Gastrocnemius medialis (tissue), 4 donors: ENCODE measurements at places on chromosomes 7 and 10. TPM values are rescaled to one million over a fixed set of nuclear protein-coding genes. Genes with fewer than 3 reads are reported as not detected.

DNA sequence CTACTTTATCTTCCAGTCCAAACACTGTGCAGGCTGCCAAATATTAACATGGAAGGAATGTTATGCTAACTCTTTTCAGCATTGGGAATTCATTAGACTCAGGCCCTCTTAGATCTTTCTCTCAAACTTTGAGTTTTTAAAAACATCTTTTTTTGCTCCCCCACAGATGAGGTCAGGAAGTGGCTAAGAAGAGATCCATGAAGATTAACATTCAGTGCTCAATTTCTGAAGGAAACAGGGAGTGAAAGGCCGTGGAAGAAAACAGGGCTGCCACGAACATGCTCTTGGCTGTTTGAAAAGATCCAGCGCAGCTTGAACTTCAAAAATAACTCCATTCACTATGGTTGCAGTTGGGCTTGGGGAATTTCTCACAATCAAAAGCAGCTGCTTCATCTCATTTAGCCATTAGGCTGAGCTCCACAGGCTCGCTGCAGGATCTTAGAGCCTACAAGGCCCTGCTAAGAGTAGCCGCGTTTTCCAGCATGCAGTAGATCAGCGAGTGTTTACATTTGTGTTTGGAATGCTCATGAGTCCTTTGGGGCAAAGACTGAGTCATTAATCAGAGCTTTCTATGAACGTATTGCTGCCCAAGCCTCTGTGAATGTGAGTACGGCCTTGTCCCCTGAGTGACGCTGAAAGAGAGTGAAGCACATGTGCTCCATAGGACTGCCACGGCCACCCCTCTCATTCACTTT, 41.2 kb upstream of the TNS3 start:
- no peak for DNase-seq

DNA sequence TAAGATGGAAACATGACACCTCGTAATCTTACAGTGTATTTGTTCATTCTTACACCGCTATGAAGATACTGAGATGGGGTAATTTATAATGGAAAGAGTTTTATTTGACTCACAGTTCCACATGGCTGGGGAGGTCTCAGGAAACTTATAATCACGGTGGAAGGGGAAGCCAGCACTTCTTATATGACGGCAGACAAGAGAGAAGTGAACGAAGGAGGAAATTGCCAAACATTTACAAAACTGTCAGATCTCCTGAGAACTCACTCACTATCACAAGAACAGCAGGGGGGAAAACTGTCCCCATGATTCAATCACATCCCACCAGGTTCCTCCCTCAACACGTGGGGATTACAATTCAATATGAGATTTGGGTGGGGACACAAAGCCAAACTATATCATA, 282.3 kb downstream of the HGF start:
- no peak for DNase-seq

- no peak for DNase-seq
These were observed 30.9 kb upstream of the CREB5 start for GRCh38 chr7:28381466-28381865.

- peak; percentile 35 for DNase-seq
These were observed 1.5 kb downstream of the FAM13C start for GRCh38 chr10:59360605-59361405.

- DNase-seq, result no peak
These were observed 167.6 kb downstream of the ZNF365 start for GRCh38 chr10:62541811-62542210.

GRCh38 chr7:101433688-101434087, 71.0 kb downstream of the COL26A1 start:
- DNase-seq, result no peak

Gene CDNF
- 8.6 TPM for total RNA-seq

- DNase-seq, result no peak
These were observed 82.7 kb downstream of the ARHGAP22 start for GRCh38 chr10:48522011-48522765.

Gene OR2A14
- not detected for total RNA-seq

Gene TRIL
- 0.25 TPM for total RNA-seq

GRCh38 chr10:5555881-5556280, 31.1 kb downstream of the CALML3 start:
- no peak for DNase-seq

DNA sequence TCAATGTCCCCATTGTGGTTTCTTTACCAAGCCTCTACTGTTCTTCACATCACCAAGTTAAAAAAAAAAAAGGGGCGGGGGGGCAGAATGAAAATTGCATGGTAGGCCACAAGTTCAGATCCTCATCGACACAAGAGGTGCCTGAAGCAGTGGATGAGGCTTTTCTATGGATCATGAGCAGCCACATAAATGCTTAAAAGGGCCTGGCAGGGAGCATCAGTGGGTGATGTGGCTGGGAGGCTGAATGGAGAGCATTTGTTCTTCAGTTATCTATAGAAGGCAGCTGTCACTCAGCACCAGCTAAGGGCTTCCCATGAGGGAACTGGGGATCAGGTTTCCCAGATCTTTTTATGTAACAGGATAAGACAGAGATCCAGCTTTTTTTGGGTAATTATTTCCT, 117.9 kb downstream of the CFTR start:
- no peak for DNase-seq

Gene CHAT
- total RNA-seq, result not detected

Gene EGFR
- 34.8 TPM for total RNA-seq

Gene KLF14
- total RNA-seq, result 0.41 TPM

DNA sequence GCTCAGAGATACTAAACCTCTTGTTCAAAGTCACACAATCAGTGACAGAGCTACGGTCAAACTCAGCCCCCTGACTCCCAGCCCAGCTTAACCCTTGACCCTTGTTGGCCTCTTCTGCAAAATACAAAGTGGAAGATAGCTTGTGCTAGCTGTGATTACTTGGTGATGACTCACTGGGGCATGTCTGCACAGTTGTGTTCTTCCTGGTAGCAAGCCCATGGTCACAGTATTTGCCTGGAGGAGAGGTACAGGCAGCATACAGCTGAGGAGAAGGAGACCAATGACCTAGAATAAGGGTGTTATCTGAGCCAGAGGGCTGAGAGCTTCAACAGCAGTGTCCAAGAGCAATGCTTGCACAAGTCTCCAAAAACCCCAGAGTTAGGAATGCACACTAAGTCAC, 5.7 kb upstream of the HSPA12A start:
- no peak for DNase-seq

DNA sequence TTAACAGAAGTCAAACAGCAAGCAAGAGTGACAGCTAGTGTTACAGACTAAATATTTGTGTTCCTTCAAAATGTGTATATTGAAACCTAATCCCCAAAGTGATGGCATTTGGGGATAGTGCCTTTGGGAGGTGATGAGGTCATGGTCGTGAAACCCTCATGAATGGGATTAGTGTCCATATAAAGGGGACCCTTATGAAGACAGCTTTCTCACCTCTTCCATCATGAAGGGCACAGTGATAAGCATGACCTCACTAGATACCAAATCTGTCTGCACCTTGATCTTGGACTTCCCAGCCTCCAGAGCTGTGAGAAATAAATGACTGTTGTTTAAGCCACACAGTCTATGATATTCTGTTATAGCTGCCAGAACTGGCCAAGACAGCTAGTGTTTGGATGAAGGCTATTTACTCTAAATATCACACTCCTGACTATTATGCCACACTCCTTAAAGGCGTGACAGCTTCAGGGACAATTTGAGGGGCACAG, 235.7 kb upstream of the TMEM72 start:
- DNase-seq, result no peak

Gene HKDC1
- total RNA-seq, result not detected

Gene PHKG1
- total RNA-seq, result 55.6 TPM

DNA sequence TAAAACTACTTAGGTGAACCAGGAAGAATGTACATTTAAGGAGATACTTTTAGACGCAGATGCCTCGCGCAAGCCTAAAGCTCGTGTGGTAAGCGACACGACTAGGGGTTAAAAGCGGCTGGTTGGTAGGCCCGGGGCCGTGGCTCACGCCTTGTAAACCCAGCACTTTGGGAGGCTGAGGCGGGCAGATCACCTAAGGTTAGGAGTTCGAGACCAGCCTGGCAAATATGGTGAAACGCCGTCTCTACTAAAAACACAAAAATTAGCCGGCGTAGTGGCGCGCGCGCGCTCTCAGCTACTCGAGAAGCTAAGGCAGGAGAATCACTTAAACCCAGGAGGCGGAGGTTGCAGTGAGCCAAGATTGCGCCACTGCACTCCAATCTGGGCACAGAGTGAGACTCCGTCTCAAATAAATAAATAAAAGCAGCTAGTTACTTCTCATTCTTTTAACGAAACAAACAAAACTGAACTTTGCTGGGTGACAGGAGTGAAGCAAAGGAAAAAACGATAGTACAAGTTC, 879 bp downstream of the NUDT5 start:
- peak; percentile 46 for DNase-seq

DNA sequence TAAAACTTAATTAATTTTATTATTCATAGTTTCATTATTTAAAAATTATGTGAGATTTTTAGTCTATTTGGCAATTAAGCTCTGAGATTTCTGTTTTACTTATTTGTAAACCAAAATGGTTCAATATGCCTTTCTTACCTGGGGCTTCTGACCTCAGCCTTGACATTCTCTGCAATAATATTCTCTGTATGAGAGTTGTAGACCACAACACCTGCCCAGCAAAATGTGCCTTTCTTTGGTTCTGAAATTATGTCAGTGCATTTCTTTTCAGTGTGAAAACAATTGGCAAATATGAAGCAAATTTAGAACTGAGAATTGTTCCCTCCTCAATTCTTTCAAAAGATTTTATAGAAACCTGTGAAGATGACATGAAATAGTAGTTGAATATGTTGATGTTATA, 426.4 kb upstream of the FZD8 start:
- DNase-seq, result no peak

Gene PTEN
- total RNA-seq, result 54.5 TPM

- DNase-seq, result no peak
These were observed 580.9 kb downstream of the GLRX3 start for GRCh38 chr10:130717083-130717482.

DNA sequence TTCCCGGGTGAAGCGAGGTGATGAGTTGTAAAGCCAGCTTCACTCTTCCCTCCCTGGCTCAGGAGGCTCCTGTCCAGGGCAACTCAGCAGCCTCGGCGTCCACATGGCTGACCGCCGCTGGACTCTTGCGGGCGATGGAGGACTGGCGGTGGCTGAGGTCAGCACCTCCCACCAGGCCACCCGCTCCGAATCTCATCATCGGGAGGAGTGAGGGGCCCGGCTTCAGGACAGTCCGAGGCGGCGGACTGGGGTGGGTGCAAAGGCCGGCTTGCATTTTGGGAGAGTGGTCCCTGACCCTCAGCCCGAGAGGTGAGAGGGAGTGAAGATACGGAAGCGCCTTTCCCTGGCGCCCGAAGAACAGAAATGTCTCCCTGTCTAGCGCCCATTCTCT, 759 bp downstream of the DNAJB12 start:
- no peak for DNase-seq
